Stimulated activated CD8-positive, alpha-beta memory T cell treated with anti-CD3 and anti-CD28 coated beads, Interleukin-7, amount 100 ng/mL, for 1 hour (primary cell): ENCODE measurements at places on chromosomes 1 and 21.

DNA sequence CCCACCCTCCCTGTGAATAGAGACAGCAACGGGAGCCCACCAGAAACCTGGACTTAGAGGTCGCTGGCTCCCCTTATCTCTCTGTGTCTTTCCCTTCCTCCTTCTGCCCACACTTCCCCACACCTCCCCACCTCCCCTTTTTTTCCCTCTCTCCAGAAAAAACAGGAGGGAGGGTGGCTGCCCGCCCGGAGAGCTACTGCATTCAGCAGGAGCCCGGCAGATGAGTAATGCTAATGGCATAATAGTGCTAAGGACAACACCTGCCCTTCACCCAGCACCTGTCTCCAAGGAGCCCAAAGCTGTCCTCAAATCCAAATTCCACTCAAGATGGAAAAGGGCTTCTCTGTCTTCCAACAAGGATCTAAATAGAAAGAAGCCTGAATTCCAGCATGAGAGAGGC is 11.4 kb upstream of the PRELP start:
- DNase-seq, result no peak

DNA sequence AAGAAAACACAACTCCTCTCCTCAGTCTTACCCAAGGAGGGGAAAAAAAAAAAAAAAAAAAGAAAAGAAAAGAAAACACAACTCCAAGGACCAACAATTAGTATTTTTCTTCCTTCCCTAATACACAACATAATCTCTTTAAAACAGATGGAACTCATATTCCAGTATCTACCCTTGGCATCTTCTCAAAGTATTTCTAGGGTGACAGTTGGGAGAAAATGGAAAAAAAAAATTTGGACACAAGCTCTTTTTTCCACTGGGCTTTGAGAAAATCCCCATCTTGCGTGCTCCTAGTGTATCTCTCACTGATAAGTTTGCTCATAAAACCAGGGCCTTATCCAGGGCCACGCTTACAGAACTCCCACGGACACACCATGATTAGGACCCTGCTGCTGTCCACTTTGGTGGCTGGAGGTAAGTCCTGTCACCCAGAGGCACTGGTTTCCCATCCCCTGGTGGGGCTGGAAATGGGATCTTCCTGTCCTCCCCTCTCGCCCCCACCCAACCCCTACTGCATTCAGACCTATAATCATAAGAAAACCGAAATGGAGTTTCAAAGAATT is at the start of gene CELA2B:
Gene CELA2B, plus strand, starts transcription at position 353 of the 563 bp plus-strand sequence. Its CDS starts 22 bp downstream, at position 375.
- DNase-seq, result no peak

DNA sequence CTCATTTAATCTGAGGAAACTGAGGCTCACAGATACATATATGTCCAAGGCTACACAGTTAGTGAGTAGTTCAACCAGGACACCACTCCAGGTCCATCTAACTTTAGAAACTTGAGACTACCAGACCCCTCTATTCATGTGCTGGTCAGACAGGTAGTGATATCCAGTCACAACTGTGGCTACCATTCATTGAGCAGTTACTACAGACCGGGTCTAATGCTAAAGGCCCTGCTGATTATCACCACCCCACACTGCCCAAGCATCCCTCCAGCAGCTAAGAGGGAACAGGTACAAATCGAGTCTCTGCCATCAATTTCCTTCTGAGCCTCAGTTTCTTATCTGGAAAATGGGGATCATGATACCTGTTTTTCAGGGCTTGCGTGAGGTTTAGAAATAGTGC is 5.3 kb downstream of the HPCA start:
- DNase-seq, result no peak

DNA sequence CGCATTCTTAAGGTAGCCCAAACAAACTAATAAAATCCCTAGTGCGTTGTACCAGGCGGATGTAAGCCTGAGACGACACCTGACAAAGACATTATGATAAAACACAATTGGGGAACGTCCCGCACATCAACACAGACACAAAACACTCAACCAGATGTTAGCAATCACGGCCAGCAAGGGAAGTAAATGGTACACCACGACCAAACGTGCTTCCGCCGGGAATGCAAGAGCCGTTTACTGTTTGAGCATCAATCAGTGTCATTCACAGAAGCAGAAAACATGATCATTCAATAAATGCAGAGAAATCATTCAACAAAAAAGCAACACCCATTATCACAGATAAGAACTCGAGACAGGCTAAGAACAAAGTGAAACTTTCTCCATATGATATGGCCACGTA is 49.4 kb upstream of the COL18A1 start:
- DNase-seq, result no peak

GRCh38 chr1:157235307-157235706 is 97.1 kb upstream of the ETV3 start:
- no peak for DNase-seq

DNA sequence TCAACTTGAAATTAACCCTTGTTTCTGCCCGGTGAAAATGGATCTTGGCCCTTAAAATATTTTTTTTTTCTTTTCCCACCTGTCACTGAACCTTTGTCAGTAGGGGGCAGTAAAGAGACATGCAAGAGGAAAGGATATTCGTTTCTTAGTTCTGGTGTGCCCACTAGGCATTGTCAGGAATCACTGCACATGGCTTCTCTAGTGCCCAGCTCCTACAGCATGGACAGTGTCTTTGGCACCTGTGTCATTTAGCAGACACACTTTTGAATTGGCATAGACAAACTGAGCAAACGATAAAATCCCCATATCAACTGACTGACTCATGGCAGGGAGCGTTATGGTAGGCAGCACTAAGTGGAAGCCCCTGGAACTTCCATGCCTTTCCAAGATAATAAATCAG is 1048.1 kb downstream of the BRINP3 start:
- no peak for DNase-seq

DNA sequence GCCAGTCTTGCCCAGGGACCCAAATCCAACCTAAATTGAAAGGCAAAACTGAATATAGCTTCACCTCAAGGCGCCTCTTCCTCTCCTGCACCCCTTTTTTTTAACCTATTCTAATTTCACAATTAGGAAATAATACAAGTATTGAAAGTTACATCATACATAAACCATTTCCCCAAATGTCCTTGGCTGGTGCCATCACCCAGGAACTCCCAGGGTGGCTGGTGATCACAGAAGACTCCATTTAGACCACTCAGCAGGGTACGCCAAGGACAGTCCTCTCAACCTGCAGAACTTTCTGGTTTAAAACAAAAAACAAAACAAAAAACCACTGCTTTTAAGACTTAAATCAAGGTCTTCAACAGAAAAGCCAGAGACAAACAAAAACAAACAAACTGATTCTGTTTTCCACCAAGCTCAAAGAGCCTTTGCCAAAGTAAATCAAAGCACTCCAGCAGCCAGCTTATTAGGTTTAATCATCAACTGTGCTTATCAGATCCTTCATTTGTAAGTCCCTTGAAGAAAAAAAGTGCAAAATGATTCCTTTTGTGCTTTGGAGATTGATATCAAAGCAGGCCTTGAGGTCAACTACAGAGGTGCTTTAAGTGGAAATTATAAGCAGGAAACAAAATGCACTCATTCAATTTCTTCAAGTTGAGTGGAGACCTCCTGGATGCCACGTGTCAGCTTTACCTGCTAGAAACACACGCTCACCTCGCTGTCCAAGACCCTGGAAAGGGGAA is 113.0 kb downstream of the ETS2 start:
- no peak for DNase-seq
